ENCODE measurements at places on chromosomes 3 and 15.
A peak's percentile ranks its signal among the peaks of the same experiment; 100 is the strongest.

- DNase-seq = no peak
These were observed 131.6 kb downstream of the NLGN1 start for GRCh38 chr3:173529062-173529711.

DNA sequence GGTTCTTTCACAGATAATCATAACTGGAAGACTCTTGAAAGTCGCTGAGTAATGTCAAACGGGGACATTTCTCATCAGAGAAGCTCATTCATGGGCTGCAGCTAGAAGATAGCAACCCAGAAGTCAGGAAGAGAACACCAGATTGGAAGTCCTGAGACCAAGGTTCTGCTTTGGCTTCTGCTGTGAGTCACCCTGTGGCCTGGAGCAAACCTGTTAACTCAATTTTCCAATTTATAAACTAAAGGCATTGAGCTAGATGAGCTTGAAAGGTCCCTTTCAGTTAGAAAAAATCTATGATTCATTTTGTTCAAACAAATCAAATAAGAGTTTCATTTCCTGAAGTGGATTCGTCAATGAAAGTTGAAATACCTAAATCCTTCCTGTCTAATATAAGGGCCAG, 402.2 kb downstream of the EPHB1 start:
- DNase-seq = no peak

- no peak for DNase-seq
These were observed 237.7 kb downstream of the AGBL1 start for GRCh38 chr15:86317384-86317740.

GRCh38 chr3:30779686-30780287, 114.7 kb downstream of the GADL1 start:
- no peak for DNase-seq

DNA sequence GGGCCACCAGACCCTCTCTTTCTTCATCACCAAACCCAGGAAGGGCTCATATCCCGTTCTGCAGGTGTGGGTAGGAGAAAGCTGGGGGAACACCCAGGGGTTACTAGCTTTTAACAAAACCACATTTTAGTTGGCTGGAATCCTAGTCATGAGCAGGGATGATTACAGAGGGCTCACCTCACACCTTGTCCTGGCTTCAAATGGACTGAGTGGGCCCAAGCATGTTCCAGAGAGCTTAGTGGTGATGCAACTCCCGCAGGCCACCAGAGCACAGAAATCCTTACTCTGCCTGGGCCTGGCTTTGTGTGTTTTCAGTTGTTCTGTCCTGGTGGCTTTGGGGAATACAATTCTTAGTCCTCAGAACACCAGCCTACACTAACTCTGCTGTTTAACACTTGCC, 56.8 kb upstream of the RYK start:
- DNase-seq = no peak

GRCh38 chr15:29883126-29883525, 60.9 kb upstream of the TJP1 start:
- DNase-seq = no peak

DNA sequence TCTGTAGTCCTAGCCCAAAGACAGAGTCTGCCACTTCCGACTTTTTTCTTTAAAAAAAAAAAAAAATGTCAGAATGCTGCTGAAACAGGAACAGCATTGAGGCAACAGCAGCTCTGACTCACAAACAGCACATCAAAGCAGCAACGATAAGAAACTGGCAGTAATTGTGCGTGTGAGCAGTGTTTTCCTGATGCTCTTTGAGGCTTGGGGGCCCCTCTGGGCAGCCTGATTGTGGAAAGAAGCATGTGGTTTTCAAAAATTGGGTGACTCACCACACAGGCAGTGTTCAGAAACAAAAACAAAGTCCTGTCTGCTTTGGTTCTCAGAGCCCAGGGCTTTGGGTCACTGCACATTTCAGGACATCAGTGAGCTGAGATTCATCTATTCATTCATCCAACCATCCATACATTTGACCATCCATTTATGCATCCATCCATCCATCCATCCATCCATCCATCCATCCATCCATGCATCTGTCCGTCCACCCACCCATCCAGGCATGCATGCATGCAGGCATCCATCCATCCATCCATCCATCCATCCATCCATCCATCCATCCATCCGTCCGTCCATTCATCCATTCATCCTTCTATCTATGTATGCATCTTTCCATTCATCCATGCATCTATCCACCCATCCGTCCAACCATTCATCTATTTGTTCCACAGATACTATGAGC, 308.4 kb downstream of the RPLP1 start:
- DNase-seq = peak; percentile 93

GRCh38 chr15:46897266-46897665, 820.0 kb upstream of the SEMA6D start:
- DNase-seq = no peak

DNA sequence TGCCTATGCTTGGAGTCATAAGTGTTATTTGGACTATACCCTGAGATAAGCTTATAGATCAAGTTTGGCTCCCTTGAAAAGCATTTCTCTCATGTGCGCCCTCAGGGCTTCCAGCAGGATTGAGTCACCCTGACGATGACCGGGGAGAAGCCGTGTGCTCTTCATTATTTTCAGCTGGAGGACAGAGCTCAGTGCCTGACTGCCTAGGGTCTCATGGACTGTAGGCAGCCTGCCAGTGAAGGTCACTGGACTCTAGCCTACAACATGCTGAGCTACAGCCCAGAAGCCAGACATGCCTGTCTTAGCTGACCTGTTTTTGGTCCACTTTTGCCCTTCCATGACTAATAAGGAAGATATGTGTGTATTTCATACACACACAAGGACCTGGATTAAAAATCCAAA, 31.6 kb upstream of the NUDT16 start:
- no peak for DNase-seq

- no peak for DNase-seq
These were observed 2.8 kb upstream of the FAM131A start for GRCh38 chr3:184334470-184335158.

DNA sequence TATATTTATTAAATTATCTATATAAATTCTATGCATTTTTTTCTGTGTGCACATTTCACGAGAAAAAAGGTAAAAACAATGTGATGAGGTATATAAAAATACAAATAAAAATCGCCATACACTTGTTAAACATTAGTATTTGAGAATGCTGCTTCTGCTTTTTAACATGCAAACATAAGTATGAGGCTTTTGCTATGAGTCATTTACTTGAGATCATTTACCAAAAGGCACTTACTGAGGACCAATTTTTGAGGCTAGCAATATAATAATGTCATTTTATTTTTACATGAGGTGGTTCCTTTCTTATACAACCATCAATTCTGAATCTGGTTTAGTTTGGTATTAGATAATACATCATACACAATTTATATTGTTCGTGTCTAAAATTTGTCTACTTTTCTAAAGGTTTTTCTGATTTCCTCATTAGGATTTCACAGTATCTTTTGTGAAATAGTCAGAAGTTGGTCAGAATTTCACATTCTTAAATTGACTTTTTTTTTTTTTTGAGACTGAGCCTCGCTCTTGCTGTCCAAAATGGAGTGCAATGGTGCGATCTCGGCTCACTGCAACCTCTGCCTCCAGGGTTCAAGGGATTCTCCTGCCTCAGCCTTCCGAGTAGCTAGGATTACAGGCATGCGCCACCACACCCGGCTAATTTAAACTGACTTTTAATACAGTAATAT, 25.6 kb downstream of the DCUN1D1 start:
- no peak for DNase-seq

GRCh38 chr3:129057249-129057648, 3.3 kb upstream of the GP9 start:
- no peak for DNase-seq

- no peak for DNase-seq
These were observed 58.2 kb upstream of the NR2E3 start for GRCh38 chr15:71752128-71752527.

DNA sequence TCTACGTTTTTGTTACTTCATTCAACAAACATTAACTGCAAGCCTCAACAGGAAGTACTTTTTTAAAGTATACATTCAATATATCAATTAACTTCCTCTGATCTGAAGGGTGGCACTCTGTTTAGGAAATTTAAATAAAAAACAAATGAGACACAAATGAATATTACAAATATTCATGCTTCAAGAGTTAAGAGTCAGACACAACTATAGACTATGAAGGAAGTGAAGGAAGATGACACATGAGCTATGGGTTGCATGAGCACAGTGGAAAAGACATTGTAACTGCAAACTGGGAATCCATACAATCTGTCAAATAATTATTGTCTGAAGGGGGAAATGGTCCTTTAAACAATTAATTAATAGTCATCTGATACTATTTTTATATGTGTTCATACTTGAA, 26.8 kb upstream of the ALCAM start:
- no peak for DNase-seq

DNA sequence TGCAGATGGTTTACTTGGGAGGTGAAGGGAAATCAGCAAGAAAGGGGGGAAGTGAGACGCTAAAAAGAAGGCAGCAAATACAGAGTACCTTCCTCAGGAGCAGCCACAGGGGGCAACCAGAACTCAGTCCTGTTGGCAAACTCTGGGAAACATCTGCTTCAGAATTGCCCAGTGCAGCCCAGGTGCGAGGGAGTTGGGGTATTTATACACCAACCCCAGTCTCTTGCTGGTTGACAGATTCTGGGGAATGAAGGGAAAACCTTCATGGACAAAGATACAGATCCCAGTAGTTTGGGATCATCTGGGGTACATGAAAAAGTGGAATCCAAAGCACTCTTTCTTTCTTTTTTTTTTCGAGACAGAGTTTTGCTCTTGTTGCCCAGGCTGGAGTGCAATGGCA, 25.3 kb upstream of the PGPEP1L start:
- DNase-seq = no peak

DNA sequence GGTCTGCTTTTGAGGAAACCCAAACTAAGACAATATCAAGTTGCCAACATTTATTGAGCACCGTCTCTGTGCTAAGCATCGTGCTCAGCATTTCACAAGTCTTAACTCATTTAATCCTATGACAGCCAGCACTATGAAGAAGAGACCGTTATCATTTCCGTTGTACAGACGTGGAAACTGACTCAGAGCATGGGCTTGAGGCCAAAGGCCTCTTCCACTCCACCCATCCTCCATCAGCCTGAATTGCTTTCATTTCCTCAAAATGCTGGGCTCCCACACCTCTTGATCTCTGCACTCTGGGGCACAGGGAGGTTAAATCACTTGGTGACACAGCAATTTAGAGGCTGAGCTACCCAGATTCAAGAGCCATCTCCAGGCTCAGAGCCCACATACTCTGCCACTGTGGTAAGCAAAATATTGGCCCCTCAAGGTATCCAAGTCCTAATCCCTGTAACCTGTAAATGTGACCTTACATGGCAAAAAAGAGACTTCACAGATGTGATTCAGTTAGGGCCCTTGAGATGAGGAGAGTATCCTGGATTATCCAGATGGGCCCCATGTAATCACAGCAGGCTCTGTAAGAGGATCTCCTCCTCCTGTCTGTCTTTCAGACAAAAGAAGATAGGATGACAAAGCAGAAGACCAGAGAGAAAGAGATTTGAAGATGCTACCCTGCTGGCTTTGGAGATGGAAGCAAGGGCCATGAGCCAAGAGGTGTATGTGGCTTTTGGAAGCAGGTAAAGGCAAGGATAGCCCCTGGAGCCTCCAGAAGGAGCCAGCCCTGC, 24.3 kb upstream of the FLNB start:
- DNase-seq = peak; percentile 56

- DNase-seq = no peak
These were observed 889.1 kb downstream of the NAALADL2 start for GRCh38 chr3:175748087-175748730.

DNA sequence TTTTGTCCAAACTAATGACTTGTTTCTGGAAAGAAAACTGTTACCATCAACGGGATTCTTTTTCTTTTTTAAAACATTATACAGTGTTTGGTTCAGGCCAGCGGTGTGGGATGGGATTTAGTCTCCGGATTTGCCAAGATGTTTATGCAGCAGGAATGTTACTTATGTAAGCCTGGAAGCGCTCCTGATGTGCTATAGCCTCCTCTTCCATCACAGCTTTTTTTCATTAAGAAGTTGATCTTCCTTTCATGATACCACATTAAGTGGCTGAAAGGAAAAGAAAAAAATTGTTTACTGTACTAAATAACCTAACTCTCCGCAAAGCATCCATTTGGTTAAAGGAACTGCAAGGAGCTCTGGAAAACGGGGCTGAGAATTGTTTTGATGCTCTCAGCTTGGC, 120.5 kb upstream of the ALDH1A3 start:
- no peak for DNase-seq

DNA sequence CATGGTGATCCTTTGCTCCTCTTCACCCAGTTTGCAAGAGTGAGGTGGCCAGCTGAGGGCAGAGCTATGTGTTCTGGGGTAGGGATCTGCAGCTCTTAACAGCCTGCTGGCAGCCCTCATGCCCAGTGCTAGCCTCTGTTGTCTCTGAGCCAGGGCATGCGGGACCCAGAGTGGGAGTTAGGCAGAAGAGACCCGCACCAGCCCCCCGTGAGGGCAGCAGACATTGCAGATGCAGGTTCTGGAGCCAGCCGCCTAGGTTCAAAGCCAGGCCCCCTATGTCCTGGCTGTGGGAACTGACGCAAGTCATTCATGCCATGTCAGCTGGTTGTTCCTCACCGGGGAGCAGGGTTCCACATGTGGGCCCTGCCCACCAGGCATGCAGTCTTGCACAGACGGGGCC, 74.7 kb downstream of the DNAJB8 start:
- DNase-seq = no peak

DNA sequence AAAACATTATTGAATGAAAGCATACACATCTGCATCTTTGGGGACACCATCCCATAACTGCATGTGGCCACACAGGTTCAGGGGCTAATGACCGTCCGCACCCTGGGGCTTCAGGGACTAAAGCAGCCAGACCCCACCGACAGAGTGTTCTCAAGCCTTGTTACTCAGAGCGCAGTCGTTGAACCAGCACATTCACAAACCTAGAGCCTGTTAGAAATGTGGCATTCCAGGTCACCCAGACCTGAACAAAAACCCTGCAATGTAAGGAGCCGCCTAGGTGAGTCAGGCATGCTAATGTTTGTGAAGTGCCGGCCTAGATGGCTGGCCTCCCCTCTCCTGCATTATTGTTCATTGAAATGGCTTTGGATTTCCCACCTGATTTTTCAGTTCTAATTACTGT, 52.3 kb upstream of the HACD2 start:
- DNase-seq = no peak

DNA sequence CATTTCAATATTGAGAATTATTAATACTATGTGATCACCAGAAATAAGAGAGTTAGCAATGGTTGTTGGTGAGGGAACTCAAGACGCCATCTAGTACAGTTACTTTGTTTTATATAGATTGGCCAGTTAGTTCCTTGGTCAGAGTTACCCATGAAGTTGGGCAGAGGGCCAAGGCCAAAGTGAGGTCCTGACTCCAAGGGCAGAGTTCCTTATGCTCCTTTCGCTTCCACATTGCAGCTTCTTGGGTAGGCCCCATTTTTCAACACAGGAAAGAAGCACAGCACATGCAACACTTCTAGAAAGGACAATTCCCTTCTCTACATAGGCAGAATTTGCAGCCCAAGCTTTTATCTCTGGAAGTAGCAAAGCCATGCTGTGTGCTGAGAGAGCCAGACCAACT, 178.6 kb downstream of the KCNAB1 start:
- DNase-seq = no peak

GRCh38 chr3:169246158-169246557, 417.4 kb downstream of the MECOM start:
- DNase-seq = no peak
